ENCODE measurements at places on chromosomes 1 and 21.

DNA sequence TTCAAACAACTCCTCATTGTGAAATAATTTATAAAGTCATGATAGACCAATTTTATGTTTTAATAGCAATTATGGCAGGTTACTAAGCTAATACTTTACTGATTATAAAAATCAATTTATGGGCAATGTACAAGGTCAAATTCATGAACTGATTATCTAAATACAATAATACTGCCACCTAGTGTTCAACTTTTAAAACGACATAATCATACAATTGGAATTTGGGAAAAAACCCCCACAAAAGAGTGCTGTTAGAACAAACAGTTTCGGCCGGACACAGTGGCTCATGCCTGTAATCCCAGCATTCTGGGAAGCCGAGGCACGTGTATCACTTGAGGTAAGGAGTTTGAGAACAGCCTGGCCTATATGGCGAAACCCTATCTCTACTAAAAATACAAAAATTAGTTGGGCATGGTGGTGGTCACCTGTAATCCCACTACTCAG is 14.0 kb downstream of the GTF2B start:
- no peak for DNase-seq

GRCh38 chr1:40592107-40592803 is 60.8 kb downstream of the ZNF684 start:
- no peak for DNase-seq

- no peak for DNase-seq
Measured at GRCh38 chr1:228530086-228530758, 43.0 kb downstream of the RNF187 start.

- no peak for DNase-seq
Measured at GRCh38 chr1:24283326-24284155, 35.6 kb upstream of the GRHL3 start.

- DNase-seq: no peak
Measured at GRCh38 chr1:21652937-21653743, 16.0 kb downstream of the RAP1GAP start.

DNA sequence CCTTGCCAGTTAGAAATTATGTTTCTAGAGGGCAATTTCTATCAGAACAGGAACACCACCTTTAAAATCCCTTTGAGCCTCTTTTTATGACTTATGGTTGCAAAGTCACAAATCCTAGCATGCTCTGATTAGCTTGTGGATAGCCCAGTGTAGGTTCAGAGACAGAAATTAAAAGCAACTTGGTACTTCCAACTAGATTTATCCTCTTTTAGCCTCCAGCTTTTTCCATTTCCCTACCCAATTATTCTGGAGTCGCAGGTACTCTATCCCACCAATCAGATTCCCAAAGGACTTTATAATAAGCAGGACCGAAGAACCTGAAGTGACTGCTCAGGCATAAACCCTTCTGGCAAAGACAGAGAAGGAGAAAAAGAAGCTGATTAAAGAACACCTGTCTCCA is 33.4 kb upstream of the LRRC53 start:
- DNase-seq: no peak

DNA sequence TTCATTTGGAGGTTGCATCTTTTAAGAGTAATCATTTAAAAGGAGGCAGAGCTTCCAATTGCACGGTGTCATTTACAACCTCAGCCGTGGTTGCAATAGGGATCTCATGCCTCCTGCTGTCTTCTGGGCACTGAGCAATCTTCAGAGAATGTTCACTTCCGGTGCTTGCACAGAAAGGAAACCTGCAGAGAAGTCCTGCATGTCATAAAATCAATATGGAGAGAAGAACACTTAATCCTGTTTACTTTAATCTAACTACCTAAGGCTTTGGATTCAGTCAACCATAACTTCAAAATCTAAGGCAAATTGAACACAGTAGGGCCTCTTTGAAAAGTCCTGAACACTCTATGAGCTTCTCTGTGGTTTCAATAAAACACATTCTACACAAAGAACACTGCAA is 11.3 kb upstream of the MAP10 start:
- DNase-seq: no peak

DNA sequence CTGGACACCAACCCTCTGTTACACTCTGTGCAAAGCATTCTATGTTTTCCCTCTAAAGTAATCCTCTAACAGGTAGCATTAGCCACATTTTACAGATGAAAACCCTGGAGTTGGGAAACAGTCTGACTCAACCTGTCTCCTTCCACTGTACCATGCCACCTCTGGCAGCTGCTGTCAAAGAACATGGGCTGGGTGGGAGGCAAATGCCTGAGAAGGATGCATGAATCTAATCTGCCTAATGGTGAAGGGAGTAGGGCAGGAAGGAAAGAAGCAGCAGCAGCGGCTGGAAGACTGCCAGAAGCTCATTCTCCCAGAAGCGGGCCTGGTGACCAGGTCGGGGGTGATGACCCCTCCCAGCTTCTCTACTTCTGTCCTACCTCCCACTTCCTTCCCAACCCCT is 21.7 kb downstream of the LRRC71 start:
- DNase-seq: no peak

GRCh38 chr1:117527566-117528102 is 78.2 kb upstream of the TENT5C start:
- DNase-seq: no peak

- DNase-seq: no peak
Measured at GRCh38 chr1:230982696-230983095, 3.8 kb downstream of the ARV1 start.

DNA sequence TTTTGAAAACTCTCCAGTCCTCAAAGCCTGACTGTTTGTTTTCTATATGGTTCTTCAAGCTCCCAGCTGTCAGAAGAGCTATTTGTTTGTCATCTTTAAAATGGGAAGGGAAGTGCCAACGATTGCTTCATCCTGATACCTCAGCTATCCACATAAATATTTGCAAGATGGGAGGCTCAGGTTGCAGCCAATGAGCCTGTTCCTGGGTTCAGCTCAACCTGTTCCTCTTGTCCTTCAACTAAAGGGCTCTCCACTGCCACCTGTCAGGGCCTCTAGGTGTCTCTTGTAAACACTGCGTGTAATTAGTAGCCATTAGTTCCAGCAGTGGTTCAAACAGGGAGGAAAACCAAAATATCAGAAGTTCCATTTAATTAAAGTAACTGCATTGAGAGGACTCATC is 445.1 kb downstream of the AJAP1 start:
- no peak for DNase-seq

- DNase-seq: no peak
Measured at GRCh38 chr1:84327830-84328229, 26.3 kb downstream of the SAMD13 start.

- DNase-seq: no peak
Measured at GRCh38 chr1:182643699-182644098, 39.5 kb upstream of the RGS16 start.

DNA sequence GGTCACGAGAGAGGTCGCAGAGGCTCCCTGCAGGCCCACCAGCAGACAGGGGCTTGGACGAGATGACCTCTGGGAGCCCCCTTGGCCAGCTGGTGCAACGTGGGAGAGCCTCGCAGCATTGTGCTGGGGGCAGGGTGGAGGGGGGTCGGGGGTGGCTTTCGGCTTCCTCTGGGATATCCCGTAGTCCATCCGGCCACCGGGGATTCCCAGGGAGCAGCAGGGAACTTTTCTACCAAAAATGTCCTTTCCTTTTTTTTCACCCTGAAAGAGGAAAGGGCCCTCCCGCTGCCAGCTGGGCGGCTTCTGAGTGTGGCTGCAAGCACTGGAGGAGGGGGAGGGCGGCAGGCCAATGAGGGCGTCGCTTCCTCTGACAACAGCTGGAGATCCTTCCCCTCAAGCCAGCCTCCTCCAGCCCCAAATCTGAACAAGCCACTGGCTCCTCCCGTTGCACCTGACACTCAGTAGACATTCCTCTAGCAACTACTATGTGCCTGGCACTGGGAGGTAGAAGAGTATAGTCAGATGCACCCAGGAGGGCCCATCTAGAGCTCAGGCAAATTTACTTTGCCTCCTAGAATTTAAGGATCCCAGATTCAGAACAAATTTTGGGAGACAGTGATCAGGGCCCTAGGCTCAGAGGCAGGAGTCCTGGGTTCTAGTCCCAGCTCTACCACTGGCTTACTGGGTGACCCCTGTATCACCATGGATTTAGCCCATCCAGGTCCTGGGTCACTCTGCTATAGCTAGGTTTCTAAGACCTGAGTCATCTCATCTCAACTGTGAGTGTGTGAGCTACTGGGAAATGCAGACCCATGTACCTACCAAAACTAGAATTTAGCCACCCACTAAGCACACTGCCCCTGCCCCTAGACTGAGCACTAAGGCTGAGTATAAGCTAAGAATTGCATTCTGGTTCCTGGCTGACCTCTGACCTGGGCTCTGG is 2.7 kb downstream of the MOB3C start:
- peak; percentile 31 for DNase-seq

DNA sequence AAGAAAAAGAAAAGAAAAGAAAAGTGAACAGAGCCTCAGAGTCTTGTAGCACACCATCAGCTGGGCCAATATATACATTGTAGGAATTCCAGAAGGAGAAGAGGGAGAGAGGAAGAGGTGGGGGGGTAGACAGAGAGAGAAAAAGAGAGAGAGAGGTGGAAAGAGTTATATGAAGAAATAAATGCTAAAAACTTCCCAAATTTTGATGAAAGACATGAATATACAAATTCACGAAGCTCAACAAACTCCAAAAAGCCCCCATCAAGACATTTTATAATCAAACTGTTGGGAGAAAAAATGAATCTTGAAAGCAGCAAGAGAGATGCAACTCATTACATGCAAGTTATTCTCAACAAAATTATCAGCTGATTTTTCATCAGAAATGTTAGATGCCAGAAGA is 41.5 kb upstream of the TSHB start:
- DNase-seq: no peak

DNA sequence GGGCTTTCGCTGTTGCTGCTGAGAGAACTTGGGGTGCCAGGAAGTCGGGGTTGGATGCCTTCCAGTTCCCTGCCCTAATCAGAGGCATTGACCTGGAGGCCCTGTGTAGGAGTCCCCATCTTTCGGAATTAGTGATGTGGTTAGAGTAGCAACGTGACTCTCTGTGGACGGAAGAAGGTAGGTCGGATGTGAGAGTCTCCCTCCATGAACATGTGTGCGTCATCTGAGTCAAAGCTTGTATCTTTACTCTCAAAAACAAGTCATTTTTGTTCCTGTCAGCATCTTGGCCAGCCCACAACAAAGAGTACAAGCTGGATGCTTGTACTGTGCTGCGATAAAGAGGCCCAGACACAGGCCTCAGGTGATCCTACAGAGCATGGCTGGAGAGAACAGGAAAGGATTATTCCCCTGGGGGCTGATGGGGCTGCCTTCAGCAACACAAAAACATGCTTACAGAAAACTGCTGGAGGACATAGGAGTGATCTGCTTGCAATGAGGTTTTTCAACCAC is 31.0 kb upstream of the IL10 start:
- no peak for DNase-seq

- DNase-seq: no peak
Measured at GRCh38 chr21:32197896-32198295, 81.0 kb downstream of the MIS18A start.

DNA sequence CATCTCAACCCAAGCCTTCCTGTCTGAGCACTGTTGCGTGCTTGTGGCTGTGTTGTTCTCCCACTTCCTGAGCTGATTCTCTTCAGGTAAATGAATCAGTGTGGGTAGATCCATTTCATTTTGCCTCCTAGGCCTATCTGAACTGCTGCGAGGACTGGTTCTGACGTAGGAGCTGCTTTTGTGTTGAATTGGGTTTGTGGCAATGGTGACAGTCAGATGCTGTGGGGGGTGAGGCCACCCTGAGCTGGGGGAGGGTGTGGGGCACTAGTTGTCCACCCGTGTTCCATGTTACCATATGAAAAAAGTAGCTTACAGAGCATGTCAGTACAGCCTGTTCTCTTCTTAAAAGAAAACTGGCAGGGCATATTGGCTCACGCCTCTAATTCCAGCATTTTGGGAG is 81.5 kb downstream of the MRPS6 start:
- no peak for DNase-seq

All from stimulated activated naive B cell treated with anti-CD40 and anti-IgM and Interleukin-4, amounts not matched to agents 10 μg/mL and 1 μg/mL and 100 μg/mL, for 72 hours (primary cell).